ENCODE measurements at places on chromosomes 2 and 18.

- DNase-seq = no peak
Observed at GRCh38 chr18:55095584-55095983, 136.3 kb upstream of the CCDC68 start.

GRCh38 chr2:47675196-47675825 lies 107.6 kb upstream of the MSH6 start:
- DNase-seq = no peak

- no peak for DNase-seq
Observed at GRCh38 chr18:48802543-48803290, 148.0 kb downstream of the SMAD7 start.

DNA sequence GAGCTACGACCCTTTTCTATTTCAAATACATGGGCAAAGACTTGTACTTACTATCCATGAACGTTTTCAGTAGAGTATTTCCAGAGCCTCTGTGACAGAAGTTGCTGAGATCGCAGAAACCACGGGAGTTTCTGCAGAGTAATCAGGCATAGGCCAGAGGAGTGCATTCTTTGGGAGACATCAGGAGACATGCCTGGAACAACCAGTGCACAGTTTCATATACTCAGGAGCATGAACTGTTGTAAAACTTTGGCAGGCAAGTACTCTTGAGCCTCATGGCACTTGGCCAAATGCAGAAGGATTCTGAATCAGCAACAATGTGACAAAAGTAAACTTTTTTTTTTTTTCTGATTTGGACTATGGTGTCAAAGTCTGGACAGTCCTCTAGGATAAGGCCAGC lies 307.1 kb downstream of the GRB14 start:
- no peak for DNase-seq

GRCh38 chr18:41034413-41034812 lies 920.6 kb upstream of the PIK3C3 start:
- DNase-seq = no peak

- no peak for DNase-seq
Observed at GRCh38 chr2:146987996-146988395, 856.8 kb upstream of the ACVR2A start.

DNA sequence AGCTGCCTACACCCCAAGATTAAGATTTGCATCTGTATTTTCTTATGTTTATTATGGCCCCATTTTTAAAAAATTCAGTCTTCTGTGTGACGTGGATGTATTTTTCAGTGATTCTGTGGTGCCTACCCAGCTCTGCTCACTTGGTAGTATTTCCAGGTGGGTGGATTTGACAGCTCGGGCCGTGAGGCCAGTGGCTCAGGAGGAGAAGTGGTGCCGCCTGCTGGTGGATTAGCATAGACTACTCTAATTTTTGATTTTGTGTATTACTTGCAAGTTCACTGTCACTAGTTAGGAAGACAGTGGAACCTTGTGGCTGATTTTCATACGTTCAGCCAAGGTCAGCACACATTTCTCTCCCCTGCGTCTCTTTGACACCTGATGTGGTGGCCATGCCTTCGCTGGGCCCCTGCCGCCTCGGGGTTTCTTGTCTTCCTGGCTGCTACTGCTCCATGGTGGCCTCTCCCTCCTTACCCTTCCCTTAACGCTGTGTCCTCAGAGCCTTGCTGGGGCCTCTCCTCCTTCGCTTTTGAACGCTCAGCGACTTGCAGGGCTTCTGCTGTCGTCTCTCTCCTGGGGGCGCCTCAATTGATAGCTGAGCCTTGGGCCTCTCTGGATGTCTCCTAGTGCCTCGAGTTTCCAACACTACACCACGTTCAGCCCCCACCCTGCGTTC lies 89.4 kb downstream of the DGKD start:
- peak; percentile 77 for DNase-seq

GRCh38 chr2:152434395-152435182 lies 99.6 kb downstream of the FMNL2 start:
- DNase-seq = no peak

DNA sequence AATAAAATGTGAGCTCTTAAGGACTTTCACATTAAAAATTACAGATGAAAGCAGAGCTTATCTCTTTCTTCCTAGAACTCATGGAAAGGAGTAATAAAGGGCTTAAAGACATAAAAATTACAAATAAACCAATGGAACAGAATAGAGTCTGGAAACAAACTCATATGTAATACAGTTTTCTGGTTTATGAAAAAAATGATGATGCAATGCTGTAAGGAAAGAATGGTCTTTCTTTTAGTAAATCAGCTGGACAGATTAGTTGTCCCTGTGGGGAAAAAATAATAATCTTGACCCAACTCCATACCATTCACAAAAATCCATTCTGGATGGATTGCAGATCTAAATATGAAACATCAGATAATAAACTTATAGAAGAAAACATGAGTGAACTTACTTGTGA lies 54.2 kb downstream of the TMEM185B start:
- no peak for DNase-seq

- DNase-seq = no peak
Observed at GRCh38 chr2:144137272-144137671, 382.6 kb downstream of the ZEB2 start.

DNA sequence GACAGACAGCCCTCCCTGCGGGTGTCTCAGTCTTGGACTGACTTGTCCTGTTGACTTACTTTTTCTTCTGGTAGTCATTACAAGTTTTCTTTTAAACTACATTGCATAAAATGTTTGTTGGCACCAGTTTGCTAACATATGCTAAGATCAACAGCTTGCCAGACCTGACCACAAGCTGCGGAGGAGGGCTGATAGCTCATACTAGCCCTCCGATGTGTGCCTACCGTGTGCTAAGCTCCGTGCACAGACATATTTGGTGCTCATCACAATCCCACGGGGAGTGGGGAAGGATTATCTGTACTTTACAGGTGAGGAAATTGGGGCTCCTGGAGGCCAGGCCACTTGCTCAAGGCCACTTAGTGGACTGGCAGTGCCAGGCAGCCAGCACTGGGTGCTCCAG lies 72.8 kb upstream of the YPEL5 start:
- DNase-seq = no peak

- no peak for DNase-seq
Observed at GRCh38 chr18:23885750-23886149, 128.8 kb upstream of the TTC39C start.

- DNase-seq = no peak
Observed at GRCh38 chr2:205895981-205896655, 189.9 kb downstream of the INO80D start.

DNA sequence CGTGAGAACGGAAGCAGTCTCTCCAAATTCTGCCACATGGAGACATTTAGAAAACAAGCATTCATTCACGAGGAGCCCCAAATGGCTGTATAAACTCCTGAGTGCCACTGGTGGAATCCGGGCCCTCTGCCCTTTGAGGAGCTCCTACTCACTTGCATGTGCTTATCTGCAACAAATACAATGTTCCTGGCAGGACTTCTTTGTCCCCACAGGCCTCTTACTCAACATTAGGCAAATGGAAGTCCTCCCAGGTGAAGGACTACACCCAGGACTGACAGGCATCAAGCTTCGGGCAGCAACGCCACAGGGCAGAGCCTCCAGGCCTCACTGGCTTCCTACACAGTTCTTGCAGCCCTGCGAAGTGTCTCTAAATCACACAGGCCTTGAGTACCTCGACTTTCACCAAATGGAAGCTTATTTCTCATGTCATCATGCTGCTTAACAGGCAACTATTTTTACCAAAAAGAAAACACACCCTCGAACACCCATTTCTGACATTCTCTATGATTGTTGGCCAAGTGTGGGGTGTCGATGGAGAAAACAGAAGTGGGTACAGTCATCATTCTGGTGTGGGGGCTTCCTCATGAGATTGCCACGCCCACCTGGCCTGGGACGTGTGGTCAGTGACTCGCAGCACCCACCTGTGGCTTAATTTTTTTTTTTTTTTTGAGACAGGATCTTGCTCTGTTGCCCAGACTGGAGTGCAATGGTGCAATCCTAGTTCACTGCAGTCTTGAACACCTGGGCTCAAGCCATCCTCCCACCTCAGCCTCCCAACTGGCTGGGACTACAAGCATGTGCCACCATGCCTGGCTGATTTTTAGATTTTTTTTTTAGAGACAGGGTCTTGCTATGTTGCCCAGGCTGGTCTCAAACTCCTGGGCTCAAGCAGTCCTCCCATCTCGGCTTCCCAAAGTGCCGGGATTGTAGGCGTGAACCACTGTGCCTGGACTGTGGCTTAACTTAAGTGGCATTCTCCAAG lies 186.8 kb upstream of the GLI2 start:
- DNase-seq = no peak

DNA sequence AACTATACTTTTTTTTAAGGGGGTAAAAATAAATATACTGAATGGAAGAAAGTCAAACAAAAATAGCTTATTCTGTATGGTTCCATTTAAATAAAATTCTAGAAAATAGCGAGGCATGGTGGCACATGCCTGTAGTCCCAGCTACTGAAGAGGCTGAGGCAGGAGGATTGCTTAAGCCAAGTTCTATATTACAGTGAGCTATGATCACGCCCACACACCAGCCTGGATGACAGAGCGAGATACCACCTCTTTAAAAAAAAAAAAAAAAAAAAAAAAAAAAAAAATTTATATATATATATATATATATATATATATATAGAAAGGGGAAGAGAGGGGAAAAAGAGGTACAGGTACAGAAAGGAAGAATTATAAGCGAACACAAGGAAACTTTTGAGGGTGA lies 77.7 kb downstream of the MEMO1 start:
- DNase-seq = no peak

DNA sequence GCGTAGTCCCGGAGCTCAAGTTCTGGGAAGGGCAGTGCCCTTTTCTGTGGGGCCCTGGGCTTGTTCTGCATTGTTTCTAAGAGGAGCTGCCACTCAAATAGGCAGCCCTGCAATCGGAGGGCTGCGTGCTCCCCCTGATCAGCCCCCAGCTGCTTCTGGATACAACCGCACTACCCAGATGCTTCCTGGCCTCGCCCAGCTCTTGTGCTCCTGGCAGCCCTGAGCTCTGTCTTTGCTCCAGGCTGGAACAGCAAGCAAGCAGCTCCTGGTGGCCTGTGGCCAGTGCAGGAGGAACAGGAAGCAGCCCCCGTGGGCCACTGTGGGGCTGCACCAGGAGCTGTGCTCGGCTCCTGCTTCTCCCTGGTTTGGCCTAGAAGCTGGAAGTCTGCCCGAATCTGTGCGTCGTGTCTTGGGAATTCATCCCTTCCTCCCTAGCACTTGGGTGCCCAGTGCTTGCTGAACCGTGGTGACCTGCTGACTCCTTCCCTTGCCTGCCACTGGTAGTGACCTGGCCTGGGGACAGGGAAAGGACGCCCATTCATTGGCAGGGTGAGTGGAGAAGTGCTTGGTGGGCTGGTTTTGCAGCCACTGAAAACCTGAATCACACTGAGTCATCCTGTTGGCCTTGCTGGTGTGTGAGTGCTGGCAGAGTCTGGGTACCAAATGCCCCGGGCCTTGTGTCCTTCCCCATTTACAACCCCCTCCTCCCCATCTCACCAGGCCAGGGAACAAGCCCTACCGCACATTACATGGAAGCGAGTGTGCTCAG lies 27.3 kb upstream of the NTSR2 start:
- DNase-seq = no peak

DNA sequence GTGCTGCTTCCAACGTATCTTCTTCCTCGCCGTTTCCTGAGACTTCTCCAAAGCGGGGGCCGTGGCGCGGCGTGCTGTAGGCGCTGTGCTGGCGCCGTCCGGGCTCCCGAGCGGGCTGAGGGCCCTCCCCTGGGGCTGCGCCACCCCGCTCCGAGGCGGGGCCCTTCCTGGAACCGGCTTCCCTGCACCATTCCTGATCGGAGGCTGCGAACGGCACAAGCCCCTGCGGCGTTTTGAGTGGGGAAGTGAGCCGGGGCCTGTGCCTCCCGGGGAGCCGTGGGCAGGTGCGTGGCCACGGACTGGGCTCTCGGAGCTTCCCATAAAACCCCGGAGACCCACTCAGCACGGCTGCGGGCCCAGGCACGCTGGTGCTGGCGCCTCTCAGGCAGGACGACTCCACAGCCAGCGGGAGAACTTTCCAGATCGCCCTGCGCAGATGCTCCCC lies 74.7 kb downstream of the PSMG2 start:
- no peak for DNase-seq

- DNase-seq = no peak
Observed at GRCh38 chr18:261398-262073, 6.3 kb downstream of the THOC1 start.

- no peak for DNase-seq
Observed at GRCh38 chr2:60843006-60843405, 38.4 kb upstream of the REL start.

GRCh38 chr2:134401789-134402188 lies 147.9 kb downstream of the MGAT5 start:
- DNase-seq = peak; percentile 57

DNA sequence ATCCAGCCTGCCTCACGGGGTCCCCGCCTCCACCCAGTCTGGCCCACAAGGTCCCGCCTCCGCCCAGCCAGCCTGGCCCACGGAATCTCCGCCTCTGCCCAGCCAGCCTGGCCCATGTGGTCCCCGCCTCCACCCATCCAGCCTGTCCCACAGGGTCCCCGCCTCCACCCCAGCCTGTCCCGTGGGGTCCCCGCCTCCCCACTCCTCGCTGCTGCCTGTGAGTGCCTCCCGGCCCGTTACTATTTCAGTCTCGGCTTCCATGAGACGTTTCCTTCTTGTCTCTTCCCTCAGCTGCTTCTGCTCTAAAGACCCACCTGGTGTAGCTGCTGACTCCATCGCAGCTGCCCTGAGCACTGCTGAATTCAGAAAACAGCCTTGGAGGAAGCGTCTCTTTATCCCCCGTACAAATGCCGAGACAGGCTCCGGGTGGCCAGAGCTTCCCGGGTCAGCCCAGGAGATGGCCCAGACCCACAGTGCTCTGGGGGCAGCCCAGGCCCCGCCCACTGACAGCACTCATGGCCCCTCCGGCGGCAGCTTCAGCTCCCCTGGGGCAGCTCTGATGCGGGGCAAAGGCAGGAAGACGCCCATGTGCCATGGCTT lies 69.8 kb downstream of the NFATC1 start:
- no peak for DNase-seq

DNA sequence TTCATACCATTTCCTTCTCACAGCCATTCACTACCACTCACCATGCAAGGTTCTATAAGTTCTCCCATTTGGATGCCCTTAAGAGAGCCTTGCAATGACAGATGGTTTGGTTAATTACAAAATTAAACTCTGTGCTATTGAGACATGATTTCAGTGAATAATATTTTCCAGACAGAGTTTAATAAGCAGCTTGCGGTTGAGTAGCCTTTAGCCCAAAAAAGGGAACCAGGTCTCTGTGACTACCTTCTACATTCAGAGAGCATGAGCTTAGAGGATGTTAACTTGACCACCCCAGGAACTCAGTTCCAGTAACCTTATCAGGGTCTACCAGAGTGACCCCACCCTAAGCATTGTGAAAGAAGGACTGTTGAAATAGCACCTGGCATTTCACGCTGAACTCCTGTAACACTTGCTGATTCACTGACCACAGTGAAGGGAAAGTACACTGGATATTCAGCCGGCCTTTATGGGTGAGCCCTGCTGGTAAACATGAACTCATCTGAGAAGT lies 1173.1 kb upstream of the ZEB2 start:
- no peak for DNase-seq

Measured in SK-MEL-5 (cell line).